Right lung (tissue), 10 donors: ENCODE measurements at places on chromosomes 7 and 10. TPM values are rescaled to one million over a fixed set of nuclear protein-coding genes. Genes with fewer than 3 reads are reported as not detected.

DNA sequence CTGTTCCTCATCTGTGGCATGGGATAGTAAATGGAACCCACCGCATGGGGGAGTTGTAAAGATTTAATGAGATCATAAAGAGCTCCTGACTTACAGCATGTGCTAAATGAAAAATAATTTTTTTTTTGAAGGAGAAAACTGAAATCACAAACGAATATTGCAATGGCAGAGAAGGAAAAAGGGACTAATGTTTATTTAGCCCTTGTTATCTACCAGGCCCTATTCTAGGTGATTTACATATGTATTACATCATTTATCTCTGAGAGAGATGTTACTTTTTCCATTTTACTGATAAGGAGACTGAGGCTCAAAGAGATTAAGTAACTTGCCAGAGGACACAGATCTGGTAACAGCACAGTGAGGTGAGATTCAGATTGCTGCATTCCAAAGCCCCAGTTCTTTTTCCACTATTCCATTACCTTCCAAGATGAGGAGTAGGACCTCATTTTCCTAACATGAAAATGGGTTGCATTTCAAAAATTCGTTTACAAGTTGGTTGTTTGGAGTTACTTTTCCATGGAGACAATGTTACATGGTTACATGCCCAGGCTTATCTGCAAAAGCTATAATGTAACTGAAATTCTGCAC is 28.6 kb downstream of the VCL start:
- DNase-seq, result no peak

ELN gene
- 275 TPM for polyA plus RNA-seq

DNA sequence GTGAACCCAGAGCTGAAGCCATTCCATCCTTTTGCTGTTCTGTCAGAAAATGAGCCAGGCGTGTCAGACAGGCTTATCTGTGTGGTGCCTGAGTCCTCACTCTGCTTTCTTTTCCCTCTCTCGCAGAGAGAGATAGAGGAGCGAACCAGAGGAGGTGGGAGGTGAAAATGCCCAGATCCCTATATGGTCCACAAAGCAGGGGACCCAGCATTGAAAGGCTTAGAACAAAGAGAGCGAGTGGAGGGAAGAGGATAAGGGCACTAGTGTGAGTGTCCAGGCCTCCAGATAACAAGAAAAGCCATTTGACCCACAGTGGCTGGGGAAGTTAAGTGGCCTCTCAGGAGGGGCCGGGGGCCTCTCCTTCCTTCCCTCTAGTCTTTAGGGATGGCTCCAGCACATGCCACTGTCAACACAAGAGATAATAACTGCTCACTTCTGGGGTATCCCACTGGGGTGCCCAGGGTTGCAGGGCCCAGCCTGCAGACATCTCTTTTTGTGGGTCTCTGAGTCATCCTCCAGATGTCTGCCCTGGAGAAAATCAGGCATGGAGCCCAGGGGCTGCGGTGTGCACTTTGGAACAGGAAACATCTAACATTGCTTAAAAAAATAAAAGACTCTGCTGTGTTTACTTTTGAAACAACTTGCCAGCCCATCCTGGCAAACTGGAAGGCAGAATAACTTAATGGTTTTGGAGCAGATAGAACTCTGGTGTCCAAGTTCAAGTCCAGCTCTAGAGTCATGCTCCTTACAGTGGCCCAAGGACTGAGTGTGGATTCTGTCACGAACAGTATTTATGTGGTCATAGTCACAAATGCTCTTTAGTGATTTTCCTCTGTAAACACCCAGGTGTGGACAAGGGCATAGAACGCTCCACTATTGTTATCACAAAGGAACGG is 189.5 kb downstream of the CXCL12 start:
- DNase-seq, result peak; percentile 7

GRCh38 chr7:56091591-56091990 is 1.2 kb downstream of the PHKG1 start:
- DNase-seq, result no peak

GRCh38 chr7:115721293-115722217 is 309.0 kb downstream of the TFEC start:
- no peak for DNase-seq

- no peak for DNase-seq
These were observed 9.9 kb upstream of the ITGB8 start for GRCh38 chr7:20320786-20321185.

DNA sequence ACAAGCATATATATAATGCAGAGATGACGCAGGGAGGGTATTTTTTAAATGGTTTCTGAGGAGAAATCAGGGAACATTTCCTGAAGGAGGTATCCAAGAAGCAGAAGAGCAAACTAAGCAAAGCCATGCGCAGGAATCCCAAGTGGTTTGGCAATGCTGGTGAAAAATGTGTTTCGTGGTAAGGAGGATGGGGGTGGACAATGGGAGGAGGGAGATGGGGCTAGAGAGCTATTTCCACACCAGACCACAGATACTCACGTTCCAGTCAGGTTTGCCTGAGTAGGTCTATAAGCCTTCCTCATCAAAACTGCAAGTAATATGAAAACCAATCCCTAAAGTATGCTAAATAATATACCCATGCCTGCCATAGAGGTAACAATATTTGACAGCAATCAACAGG is 223.7 kb upstream of the MKLN1 start:
- no peak for DNase-seq

CAPZA2 gene
- polyA plus RNA-seq, result 140 TPM

DNA sequence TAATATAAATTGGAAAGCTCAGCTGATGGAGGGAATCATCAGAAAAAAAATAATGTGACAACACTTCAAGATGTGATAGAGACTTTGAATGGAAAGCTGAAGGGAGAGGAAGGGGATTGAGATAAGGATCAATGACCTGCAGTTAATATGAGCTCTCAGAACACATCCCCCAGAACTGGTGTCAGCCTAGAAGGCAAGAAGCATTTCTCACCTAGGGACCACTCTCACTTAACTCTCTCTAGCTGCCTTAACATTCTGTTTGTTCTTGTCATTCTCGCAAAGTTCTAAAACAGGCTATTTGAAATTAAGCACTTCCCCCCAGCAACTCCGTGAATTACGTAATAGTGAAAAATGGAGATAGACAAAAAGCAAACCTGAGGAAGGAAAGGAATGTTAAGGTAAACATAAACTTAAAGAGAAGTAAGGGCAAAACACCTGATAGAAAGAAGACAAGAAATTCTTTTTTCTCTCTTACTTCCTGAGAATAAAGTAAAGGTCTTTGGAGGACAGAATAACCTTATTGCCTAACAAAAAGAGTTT is 1.2 kb upstream of the MPP7 start:
- DNase-seq, result no peak

DNA sequence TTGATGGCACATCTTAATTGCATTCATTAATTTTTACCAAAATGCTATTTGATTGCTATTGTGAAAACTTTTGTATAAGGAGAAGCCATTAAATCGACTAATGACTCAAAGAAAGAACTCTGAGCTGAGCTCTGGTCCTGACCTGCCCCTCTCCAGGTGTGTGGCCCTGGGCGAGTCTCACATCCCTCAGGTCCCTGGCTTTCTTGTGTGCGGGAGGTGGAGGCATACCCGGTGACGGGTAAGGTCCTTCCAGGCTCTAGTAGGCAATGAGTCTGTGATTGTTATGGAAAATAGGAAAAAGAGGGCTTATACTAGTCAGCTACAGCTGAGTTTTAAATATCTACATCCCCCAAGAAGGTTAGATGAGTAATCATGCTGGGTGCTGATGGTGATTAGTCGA is 248.1 kb downstream of the GATA3 start:
- DNase-seq, result no peak

- DNase-seq, result no peak
These were observed 162.5 kb upstream of the MALRD1 start for GRCh38 chr10:18886102-18886501.
